Effector memory CD8-positive, alpha-beta T cell (primary cell): ENCODE measurements at places on chromosomes 5 and 9.
A peak's percentile ranks its signal among the peaks of the same experiment; 100 is the strongest.

DNA sequence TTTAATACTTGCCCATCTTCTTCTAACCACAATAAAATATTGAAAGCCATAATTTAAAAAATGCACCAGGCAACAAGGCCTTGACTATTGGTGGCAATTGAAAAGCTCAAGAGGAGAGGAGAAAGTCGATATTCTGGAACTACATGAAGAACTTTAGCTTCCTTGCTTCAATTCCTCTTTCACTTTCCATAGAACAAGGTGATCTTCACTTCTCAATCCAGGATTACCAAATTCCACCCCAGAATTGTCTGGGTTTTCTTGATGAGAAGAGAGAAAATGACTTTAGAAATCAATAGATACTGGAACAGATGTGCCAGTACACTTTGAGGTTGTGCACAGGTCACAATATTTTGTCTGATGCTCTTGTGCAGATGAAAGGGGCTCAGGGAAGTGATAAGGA is 52.2 kb downstream of the PTCD2 start:
- no peak for DNase-seq

GRCh38 chr9:73131461-73131860 is 20.2 kb upstream of the ANXA1 start:
- DNase-seq: no peak

GRCh38 chr5:138271281-138271680 is 3.1 kb downstream of the GFRA3 start:
- no peak for DNase-seq

DNA sequence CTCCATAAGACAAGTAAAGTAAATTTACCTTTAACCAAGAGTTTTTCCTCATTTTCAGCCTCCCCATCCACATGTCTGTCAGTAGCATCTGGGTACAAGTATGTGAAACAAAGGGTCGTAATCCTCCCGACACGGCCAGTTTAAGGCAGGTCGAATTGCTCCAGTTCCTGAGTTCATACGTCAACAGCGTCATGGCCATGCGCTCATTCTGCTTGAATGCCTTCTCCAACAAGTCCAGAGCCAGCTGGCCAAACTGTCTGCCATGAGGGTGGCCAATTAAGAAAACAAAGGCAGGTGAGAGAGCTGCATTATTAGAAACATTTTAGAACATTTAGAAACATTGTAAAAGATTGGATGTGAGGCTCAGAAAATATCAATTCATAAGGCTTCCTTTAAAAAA is 87.5 kb downstream of the TRPM6 start:
- DNase-seq: no peak

DNA sequence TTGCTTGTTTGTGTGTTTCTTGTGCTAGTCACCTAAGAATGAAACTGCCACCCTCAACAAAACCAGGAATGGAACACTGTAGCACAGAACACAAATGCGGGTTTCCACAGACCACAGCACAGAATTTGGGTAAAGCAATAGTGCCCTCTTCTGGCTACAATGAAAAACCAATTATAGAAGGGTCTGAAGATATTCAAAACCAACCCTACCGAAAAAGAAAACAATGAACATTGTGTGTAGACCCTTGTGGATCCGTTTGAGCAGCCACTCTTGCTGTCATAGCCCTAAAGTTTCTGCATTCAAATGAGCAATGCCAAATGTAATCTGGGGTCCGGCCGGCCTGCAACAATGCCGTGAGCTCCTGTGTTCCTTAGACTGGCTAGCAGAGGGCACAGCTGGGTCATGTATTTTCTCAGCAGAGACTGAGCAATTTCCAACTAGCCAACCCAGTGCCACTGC is 8.3 kb upstream of the ENC1 start:
- peak; percentile 34 for DNase-seq

DNA sequence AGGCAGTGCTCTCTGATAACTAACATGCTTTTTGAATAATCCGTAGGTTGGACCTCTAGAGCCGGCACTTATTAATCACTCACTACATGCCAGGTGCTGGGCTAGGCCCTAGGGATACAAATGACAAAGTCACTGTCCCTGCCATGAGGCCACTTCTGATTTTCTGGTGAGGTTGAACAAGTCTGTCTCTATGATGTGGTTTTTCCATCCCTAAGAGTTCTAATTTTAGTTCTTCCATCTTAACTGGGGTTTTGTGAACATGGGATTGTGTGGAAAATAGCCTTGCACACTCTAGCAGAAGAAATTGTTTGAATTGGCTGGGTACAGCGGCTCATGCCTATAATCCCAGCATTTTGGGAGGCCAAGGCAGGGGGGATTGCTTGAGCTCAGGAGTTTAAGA is 64.6 kb downstream of the IL31RA start:
- no peak for DNase-seq

- DNase-seq: no peak
These were observed 36.6 kb downstream of the GALNT10 start for GRCh38 chr5:154227090-154227489.

- no peak for DNase-seq
These were observed 87.9 kb downstream of the SEMA4D start for GRCh38 chr9:89410022-89410421.

GRCh38 chr5:74040811-74041491 is 415.0 kb downstream of the ARHGEF28 start:
- no peak for DNase-seq

GRCh38 chr9:114386361-114386885 is 1.4 kb downstream of the AKNA start:
- peak; percentile 29 for DNase-seq

DNA sequence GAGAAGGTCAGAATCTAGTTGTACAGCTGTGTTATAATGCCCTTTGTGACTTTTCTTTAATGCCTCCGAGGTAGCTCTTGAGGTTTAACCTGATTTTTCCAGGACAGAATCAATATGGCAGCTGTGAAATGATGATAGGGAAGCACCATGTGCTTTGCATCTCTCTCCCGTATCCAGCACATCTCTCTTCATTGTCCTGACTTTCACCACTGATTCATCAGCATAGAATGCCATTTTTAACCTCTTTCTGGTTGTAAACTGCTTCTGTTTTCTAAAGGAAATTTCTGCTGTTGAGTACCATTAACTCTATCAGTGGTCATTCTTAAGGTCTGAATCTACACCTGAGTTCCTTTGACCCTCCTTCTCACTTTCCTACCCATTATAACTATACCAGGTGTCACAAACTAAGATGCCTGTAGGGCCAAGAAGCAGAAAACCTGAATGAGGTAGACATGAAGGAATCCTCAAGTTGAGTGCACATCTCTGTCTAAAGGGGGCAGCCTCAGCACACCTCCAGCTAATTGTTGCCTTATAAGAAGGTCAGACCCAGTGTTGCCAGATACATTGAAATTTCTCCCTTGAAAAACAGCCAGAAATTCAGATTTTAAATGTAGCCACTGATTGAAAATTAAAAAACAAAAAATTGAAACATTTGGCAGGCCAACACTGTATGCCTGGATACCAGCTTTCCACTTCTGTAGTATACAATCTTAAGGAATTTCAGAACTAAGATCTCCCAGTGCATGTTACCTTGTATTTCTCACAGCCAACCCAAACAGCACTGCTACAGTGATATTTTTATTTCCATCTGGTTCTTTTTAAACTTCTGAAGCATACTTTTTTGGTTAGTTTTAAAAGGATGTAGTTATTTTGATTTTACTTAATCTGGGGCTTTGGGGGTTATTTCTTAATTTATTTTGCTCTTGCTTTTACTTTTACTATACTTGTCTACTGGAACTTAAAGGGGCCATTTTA is 35.8 kb upstream of the TLX3 start:
- DNase-seq: no peak

- DNase-seq: no peak
These were observed 222.9 kb upstream of the EFNA5 start for GRCh38 chr5:107893642-107894041.

DNA sequence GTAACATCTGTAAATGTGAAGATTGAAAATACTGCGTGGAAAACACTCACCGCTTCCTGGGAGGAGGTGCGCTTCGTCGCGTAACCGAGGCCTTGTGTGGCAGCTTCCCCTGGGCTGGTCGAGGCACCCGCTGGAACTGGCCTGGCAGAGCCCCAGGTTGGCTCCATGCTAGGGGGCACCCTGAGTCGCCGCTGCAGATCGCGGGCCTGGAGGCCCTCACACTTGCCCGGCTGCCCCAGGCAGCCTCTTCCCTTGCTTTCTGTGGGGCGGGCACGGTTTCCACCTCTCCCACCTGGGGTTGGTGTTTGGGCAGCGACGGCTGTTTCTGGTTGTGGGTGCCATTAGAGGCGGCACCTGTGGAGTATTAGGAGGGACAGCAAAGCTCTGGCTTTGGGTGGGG is 852 bp downstream of the ZNF354C start:
- no peak for DNase-seq

- no peak for DNase-seq
These were observed 169.2 kb upstream of the SLC30A5 start for GRCh38 chr5:68924481-68925145.

GRCh38 chr9:124471761-124472160 is 21.5 kb downstream of the ADGRD2 start:
- no peak for DNase-seq

GRCh38 chr9:136806067-136806466 is 1.7 kb upstream of the RABL6 start:
- no peak for DNase-seq

DNA sequence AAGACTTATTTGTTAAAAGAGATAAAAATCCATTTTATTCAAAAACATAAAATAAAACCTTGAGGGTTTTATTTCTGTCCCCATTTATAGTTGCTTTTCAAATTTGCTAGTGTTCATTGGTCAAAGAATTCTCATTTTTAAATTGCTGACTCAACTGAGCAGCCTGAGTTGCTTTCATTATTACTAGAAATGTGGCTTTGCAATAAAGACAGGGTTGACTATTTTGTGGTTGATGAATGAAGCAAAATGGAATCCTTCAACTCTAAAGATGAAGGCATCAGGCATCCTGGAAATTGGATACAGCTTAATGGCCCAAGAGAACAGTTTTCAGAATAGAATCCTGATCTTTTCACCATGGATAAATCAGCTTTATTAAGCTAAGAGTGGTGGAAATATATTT is 23.9 kb upstream of the PPP3R2 start:
- no peak for DNase-seq

- DNase-seq: no peak
These were observed 516.6 kb downstream of the AGTPBP1 start for GRCh38 chr9:85225180-85225579.

GRCh38 chr9:133693703-133694529 is 44.2 kb downstream of the SARDH start:
- no peak for DNase-seq

DNA sequence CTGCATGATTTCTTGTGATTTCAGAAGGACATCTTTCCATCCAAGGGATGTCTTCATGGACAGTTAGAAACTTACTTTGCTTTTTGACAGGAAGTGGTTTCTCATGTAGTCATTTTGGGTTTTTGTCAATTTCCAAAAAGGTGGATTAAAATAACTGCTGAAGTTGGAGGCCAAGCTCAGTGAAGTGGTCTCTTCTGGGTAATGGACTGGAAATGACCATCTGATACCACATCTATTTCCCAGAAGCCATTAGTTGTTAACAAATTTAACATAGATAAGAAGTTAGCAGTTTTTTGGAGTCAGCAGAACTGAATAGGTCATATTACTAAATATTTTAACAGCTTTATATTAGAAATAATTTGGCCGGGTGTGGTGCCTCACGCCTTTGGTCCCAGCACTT is 86.2 kb upstream of the MYO10 start:
- no peak for DNase-seq

- DNase-seq: peak; percentile 37
These were observed 10.0 kb downstream of the ENC1 start for GRCh38 chr5:74630453-74631066.

DNA sequence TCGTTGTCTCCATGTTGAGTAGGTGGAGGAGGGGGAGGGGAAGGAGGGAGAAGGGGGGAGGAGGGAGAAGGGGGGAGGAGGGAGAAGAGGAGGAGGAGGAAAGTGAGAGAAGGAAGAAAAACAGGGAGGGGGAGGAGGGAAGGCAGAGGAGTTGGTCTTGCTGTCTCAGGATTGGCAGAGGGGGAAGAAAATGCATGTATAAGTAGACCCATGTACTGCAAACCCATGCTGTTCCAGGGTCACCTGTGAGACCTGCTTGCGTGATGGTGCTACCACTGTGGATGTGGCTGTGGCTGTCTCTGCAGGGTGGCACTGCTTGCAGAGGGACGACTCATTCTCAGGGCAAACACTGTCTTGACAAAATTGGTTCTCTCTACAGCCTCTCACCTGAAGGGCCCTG is 76.3 kb downstream of the PTCH1 start:
- no peak for DNase-seq

DNA sequence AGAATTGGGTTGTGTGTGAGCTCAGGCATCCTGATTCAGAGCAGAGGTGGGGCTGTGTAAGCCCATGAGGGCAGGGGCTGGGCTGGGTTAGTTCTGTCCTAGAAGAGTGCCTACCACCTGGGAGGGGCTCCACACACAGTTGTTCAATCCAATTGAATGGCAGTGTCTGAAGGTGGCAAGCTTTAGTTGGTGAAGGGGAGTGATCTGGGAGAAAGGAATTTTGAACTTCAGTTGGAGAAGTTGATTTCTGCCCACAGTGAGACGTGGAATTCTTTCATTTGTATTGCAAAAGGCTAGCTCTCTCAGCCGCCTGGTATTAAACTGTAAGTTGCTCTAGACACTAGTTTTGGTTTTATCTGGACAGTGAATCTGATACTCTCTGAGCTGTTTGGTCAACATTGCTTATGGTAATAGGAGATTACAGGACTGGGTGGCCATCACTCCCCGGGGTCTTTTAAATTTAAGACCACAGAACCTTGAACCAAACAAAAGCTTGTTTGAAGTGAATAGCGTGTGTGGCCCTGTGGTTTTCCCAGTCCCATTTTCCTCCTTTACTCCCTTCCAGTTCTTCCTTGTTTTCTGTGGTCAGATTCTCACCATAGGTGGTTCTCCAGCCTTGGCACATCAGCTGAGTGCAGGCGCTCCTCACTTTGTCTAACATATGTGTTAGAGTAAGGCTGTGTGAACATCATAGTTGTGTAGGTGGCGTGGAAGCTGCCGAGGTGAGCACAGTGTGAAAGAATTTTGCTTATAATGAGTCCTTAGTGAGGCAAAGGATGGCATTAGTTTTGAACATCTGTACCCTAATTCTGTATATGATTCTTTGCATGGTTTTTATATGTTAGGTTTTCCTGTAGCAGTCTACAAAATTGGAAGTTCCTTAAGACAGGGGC is 78.0 kb downstream of the ARHGAP26 start:
- no peak for DNase-seq

- DNase-seq: no peak
These were observed 199.2 kb downstream of the ACTL7B start for GRCh38 chr9:108656566-108656965.

GRCh38 chr5:74149395-74149794 is 491.1 kb downstream of the ENC1 start:
- no peak for DNase-seq

DNA sequence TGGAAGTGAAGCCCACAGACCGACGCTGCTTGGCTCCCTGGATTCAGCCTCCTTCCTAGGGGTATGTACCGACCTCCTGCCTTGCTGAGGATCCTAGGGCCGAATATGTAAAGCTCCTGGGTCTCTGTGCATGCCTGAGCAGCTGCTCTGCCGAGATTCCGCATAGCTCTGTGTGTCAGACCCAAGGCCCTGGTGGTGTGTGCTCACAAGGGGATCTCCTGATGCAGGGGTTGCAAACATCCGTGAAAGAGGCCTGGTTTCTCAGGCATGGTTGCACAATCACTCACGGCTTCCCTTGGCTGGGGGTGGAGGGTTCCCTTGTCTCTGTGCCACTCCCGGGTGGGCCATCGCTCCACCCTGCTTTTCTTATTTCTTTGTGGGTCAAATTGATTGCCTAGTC is 19.9 kb upstream of the SVEP1 start:
- DNase-seq: no peak
